ENCODE measurements at places on chromosomes 6 and 20.
A peak's percentile ranks its signal among the peaks of the same experiment; 100 is the strongest.

GRCh38 chr6:43093436-43094289 is 17.5 kb downstream of the PTK7 start:
- peak overlapping the region; percentile 66 for H3K27ac ChIP-seq
- H3K36me3 ChIP-seq: no peaks in the 10 kb centered on the region
- no peaks in the 10 kb centered on the region for H3K4me1 ChIP-seq
- peaks cover 8% of the 10 kb centered on the region for H3K27me3 ChIP-seq
- peak overlapping the region; percentile 40 for H3K4me3 ChIP-seq

DNA sequence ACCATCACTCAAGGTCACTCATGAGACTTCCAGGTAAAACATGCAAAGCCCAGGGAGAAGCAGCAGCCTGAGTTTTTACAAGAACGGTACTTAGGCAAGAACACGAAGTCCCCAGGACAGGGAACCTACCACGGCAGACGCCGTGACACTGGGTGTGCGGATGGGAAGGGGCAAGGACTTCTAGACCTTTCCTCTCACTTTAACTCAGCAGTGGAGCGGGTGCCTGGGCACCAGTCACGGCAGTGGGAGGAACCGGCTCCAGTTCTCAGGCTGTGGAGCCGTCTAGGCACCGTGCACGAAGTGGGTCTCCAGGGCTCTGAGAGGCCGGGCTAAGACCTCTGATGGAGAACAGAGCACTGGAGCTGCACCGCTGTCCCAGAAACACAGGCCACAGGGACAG is 2.5 kb downstream of the ZBTB46 start:
- H3K4me3 ChIP-seq: no peak overlapping the region
- no peak overlapping the region for H3K27ac ChIP-seq
- H3K36me3 ChIP-seq: no peaks in the 10 kb centered on the region
- peaks cover 41% of the 10 kb centered on the region for H3K27me3 ChIP-seq
- ATAC-seq: no peak

GRCh38 chr20:48308882-48309281 is 518.9 kb downstream of the PREX1 start:
- H3K4me3 ChIP-seq: no peak overlapping the region
- H3K4me1 ChIP-seq: no peaks in the 10 kb centered on the region
- no peaks in the 10 kb centered on the region for H3K27me3 ChIP-seq

DNA sequence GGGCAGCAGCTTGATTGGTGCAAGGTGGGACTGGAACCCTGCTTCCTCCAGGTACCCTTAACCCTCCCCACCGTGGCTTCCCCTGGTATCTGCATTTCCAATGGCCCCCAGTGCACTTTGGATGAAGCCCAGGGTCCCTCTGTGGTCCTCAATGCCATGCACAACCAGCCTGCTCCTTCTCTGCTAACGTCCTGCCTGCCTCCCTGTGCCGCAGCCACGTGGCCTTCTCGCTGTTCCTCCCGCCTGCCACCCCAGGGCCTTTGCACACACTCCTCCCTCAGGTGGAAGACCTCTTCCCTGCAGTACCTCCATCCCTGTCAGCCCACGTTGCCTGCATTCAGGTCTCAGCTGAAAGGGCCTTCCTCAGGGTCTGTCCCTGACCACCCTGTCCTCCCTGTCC is 101.6 kb downstream of the BMP7 start:
- no peak overlapping the region for H3K27ac ChIP-seq
- peaks cover 20% of the 10 kb centered on the region for H3K27me3 ChIP-seq

- no peak overlapping the region for H3K4me3 ChIP-seq
- H3K36me3 ChIP-seq: no peaks in the 10 kb centered on the region
- ATAC-seq: no peak
- H3K27ac ChIP-seq: no peak overlapping the region
Measured at GRCh38 chr20:33124994-33125393, 43.0 kb upstream of the BPIFA2 start.

- H3K4me3 ChIP-seq: no peak overlapping the region
- no peak overlapping the region for H3K27ac ChIP-seq
- peaks cover 27% of the 10 kb centered on the region for H3K4me1 ChIP-seq
- no peak for ATAC-seq
Measured at GRCh38 chr20:37714978-37715672, 21.3 kb downstream of the CTNNBL1 start.

- H3K4me3 ChIP-seq: no peak overlapping the region
- peaks cover 19% of the 10 kb centered on the region for H3K36me3 ChIP-seq
- ATAC-seq: no peak
- H3K4me1 ChIP-seq: peaks cover 34% of the 10 kb centered on the region
Measured at GRCh38 chr6:110190726-110191125, 10.5 kb downstream of the CDC40 start.

- no peaks in the 10 kb centered on the region for H3K4me1 ChIP-seq
- no peak overlapping the region for H3K4me3 ChIP-seq
- H3K27ac ChIP-seq: no peak overlapping the region
- H3K27me3 ChIP-seq: no peaks in the 10 kb centered on the region
Measured at GRCh38 chr6:117306227-117306790, 41.0 kb downstream of the VGLL2 start.

GRCh38 chr6:73565767-73566485 is 45.1 kb upstream of the EEF1A1 start:
- H3K4me1 ChIP-seq: no peaks in the 10 kb centered on the region
- ATAC-seq: no peak
- no peak overlapping the region for H3K4me3 ChIP-seq
- H3K27ac ChIP-seq: peak overlapping the region; percentile 64
- no peaks in the 10 kb centered on the region for H3K27me3 ChIP-seq

DNA sequence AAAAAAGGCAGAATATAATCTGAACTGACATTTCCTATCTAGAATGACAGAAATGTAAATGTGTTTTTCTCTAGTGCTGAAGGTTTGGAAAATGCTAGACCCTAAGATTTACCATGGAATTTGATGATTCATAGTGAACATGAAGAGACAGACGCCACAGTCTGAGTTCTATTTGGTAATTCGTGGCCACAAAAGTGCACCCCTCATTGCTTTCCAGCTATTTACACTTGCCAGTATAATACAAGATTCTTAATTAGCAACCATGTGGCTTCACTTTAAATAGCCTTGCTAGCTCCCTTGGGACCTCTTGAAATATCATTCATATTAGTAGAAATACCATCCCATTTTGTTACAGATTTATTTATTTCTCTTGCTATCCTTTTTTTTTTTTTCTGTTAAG is 636.8 kb downstream of the PRKN start:
- no peaks in the 10 kb centered on the region for H3K36me3 ChIP-seq
- no peaks in the 10 kb centered on the region for H3K4me1 ChIP-seq
- no peak overlapping the region for H3K4me3 ChIP-seq
- ATAC-seq: no peak
- no peak overlapping the region for H3K27ac ChIP-seq

All from gastroesophageal sphincter (tissue), 4 donors.